ENCODE measurements at places on chromosomes 3 and 15. TPM values are rescaled to one million over a fixed set of nuclear protein-coding genes. Genes with fewer than 3 reads are reported as not detected.

GRCh38 chr3:41088882-41089281, 110.4 kb upstream of the CTNNB1 start:
- DNase-seq: no peak

GRCh38 chr3:27253391-27253790, 115.8 kb downstream of the NEK10 start:
- DNase-seq: no peak

GRCh38 chr3:43432462-43432861, 146.1 kb downstream of the SNRK start:
- no peak for DNase-seq

GRCh38 chr3:146640361-146640760, 35.2 kb upstream of the PLSCR5 start:
- DNase-seq: no peak

DNA sequence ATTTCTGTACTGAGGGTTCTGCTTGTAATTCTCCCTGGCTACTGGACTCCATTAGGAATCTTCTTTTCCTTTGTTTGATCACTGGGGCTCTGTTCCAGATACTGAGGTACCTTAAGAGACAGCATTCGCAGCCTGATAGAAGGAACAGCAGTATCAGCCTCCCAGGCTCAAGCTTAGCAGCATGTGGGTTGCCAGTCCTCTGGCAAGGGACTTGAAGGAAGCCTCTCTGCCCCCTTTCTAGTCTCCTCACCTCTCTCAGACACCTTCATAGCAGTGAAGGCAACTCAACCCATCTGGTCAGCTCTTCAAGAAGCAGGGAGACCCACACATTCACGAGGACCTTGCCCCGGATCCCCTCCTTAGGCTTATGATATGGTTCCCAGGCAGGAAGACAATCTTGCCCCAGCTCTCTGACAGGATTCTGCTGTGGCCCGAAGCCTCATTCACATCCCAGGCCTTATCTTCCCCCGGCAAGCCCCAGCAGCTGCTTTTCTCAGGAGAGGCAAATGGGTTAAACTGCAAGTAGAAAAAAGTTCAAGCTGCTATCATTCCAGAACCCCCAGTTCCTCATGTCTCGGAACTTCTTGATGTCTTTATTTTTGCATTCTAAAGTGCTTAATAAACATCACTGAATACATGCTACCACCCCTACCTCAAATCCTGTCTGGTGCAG, 153.1 kb downstream of the LIPC start:
- DNase-seq: no peak

DNA sequence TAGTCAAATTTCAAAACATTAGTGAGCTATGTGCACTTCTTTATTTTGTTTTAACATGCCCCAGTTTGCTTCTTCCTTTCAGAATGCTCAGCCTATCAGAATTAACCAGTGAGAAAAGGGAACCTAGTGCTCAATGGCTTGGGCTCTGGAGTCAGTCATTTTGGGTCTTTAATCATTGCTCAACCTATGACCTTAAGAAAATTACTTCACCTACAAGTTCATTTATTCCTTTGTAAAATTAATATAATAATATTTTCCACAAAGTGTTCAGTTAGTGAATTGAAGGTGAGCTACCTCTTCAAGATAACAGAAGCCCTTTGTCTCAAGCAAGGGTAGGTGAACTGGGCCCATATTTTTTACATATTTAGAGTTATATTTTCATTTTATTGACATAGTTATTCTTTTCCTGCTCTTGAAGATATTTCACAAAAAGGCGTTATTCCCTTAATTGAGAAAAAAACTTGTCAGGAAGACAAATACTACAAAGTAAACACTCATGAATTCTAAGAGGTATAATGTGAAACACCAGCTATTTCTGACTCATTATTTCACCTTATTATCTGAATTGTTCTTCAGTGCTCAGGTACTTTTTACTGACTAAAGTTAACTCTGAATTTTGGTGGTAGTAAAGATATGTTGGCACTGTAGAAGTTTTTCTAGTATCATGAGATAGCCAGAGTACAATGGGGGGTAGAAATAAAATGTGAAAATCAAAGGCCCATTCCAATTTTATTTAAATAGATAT, 415.5 kb downstream of the NAALADL2 start:
- DNase-seq: no peak

DNA sequence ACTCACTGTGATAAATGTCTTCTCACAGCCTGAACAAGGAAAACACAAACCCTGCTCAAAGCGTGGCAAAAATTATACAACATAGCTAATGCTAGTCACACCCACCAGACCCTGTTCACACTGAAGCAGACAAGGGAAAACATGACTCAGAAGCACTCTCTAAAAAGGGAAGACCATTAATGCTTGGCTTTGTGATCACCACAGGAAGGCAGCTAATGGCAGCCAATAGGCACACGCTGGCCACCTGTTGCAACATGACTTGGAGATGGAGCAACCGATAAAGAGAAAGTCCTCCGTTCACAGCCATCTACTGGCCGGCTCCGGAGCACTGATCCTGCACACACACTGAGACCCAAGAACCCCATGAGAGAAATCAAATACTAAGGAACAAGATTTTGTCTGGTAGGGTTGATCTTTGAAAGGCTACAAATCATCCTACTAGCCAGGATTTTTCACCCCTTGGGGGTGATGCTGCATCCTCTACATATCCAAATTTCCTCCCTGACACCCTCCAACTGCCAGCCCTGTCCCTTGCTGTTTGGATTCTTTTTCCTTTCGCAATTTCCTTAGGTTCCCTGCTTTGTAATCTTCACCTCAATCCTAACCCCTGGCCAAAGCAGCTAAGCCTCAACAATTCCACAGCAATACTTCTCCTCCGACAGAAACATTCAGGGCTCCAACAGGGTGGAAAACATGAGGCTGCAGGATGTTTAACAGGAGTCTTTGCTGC, 3.2 kb downstream of the ZXDC start:
- no peak for DNase-seq

DNA sequence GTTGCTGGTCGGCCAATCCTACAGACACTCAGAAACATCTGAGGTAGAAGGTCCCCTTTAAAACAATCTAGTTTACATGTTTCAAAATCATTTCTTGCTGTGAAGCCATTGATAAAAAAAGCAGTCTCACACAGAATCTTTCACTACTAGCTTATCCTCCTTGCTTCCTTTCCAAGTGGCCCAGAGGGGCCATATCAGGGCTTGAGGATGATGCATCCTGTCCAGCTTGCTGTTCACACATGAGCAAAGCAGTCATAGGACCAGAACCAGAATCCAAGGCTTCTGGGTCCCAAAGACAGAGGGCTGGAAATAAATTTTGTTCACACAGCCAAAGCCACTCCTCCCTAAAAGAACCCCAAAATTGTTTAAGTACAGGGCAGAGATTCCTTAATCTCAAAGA, 9.2 kb upstream of the LYZL4 start:
- DNase-seq: no peak

- DNase-seq: no peak
Observed at GRCh38 chr3:33541918-33542317, 101.7 kb upstream of the UBP1 start.

Gene CP
- 1.1 TPM for total RNA-seq

Gene TMIE
- 0.57 TPM for total RNA-seq

DNA sequence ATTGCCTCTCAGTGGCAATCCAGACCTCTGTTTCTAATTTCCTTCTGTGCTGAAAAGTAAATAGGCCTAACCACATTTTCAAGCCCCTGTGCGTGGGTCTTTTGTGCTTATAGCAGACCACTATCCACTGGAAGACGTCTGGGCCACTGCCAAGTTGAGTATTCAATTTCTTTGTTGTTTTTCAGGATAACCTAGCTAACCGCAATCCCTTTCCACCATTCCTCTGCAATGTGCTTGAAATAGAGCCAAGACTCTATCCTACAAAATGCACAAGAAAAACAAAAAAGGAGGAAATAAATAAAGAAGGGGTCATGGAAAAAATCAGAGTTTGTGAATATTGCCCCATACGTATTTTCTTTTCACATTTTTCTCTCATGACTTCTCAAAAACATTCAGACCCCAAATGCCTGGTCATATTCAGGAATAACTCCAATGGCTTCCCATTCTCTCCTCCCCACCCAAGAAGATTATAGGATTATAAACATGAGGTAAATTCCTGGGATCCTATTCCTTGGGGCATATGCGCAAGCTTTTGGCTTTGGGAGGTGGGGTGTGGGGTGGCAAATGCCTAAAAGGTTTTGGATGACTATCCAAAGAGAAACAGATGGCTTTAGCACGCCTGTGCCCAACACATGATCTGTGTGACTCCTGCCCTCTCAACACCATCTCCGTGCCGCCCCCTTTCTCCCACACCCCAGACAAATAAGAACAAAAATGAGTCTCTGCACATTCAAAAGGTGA, 217.9 kb upstream of the THBS1 start:
- no peak for DNase-seq

DNA sequence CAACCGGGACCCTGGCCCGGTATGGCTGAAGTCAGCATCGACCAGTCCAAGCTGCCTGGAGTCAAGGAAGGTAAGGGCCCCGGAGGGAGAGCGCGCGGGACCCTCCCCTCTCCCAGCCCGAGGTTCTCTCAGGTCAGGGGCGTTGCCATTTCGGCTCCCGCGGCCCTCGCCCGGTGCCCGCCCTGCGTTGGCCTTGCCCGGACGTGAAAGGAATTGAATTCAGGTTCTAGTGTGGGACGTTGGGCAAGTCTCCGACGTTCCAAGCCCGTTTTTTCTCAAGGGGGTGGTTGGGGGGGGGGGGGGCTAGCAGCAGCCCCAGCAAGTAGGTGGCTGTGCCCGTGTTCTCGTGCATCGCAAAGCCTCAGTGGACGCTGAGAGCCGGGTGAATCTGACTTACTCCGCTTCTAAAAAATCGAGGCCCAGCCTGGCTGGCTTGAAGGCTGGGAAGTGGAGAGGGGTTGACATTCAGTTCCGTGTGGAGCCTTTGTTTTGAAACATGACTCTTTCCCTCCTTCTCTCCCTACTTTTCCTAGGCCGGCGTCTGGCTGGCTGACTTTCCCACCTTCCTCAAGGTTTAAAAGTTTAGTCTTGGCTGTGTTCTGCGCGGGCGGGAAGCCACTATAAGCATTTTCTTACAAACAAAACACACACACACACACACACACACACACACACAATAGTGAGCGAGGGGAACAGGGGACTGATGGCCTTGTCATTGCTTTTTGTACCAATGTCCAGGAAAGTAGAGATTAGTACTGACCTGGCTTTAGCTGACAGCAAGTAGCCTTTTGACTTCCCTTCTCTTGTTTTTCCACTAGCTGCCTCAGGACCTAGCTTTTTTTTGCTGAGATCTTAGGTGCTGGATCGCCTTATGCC, at the start of gene UTS2B:
UTS2B (minus strand) TSS at position 873 of the 876 bp plus-strand sequence. CDS start 48,337 bp downstream, outside the sequence.
- DNase-seq: peak; percentile 57

- DNase-seq: no peak
Observed at GRCh38 chr15:92625251-92625980, 30.2 kb downstream of the FAM174B start.

- DNase-seq: no peak
Observed at GRCh38 chr3:45628746-45629145, 34.2 kb downstream of the LIMD1 start.

DNA sequence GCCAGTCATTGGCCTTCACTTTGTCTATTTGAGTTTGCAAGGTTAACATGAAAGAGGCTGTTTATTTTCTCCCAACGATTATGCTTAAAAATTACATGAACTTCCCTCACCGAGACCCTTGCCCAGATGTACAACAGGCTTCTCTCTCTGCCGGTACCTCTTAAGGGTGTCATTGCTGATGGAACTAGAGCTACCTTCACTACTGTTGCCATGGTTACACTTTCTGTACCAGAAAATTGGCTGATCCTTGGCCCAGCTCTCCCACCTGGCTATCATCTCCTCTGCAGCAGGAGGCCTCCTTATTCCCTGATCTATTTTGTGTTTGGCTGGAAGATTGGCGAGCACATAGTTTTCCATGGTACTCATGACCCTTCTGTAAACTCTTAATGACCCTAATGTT, 24.0 kb upstream of the LIPC start:
- DNase-seq: no peak

DNA sequence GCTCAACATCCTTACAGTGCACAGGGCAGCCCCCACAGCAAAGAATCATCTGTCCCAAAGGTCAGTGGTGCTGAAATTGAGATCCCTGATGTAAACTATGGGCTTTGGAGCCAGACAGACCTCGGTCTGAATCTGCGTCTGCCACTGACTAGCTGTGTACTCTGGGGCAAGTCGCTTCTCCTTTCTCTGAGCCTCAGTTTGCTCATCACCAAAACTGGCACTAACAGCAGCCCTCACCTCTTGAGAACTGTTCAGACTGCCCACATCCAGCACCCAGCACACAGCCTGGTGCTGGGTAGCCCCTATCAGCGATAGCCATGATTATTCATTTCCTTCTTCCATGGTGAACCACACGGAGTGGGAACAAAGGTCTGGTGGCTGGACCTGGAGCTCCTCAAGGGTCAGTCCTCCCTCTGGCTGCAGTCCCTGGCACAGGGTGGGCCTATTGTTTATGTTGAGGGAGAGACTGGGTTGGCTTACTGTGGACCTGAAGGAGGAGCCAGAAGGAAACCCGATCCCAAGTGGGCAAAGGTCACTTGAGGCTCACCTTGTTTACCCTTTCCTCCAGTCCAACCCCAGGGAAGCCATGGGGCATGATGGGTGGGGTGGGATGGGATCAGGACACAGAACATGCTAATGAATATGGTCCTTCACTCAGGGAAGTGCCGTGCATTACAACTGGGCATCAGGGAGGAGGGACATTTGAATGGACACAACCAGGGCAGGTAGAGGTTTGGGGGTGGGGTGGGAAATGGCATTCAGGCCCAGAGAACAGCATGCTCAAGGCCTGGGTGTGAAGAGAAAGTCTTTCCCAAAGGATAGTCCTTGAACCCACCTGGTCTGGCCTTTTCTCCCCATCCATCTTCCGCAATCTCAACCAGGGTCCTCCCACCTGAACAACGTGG, 1.6 kb upstream of the PRKCD start:
- peak; percentile 50 for DNase-seq

GRCh38 chr3:42991341-42992315, 12.5 kb downstream of the GASK1A start:
- no peak for DNase-seq

DNA sequence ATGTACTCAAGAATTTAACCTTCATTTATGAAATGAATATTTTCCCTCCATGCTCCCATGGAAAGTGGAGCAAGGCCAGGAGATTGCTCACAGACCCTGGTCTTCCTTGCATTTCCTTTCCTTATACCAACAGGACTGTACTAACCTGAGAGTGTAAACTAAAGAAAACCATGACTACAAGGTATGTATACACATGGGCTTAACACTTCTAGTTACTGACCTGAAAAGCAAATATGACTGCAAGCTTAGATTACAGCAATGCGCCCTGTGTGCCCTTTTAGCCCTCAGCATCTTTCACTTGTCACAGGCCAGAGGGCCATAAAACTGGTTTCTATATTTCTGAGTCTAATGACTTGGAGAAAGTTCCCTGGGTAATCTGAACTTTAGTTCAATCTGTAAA, 52.1 kb downstream of the NEK10 start:
- DNase-seq: no peak

GRCh38 chr3:9785602-9786001, 6.7 kb downstream of the TADA3 start:
- DNase-seq: no peak

DNA sequence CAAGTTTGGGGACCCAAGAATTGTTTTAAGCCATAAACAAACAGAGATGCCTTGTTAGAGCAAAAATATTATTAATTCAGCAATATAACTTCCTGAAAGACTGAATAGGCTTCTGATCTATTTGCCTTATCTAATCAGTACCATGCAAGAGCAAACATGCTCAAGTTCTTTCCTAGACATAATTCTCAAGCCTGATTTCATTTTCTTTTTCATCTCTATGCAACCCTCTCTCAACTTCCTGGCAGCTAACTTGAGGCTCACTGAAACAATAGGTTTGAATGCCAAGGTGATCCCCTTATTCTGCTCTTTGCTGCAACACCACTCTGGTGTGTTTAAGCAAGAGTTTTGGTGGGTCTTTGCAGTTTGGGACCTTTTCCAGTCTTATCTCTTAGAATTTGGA, 230.9 kb upstream of the CD96 start:
- no peak for DNase-seq

Gene TMEM212
- not detected for total RNA-seq

Gene CALML4
- 8.9 TPM for total RNA-seq
